ENCODE measurements at places on chromosomes 7 and 10.

DNA sequence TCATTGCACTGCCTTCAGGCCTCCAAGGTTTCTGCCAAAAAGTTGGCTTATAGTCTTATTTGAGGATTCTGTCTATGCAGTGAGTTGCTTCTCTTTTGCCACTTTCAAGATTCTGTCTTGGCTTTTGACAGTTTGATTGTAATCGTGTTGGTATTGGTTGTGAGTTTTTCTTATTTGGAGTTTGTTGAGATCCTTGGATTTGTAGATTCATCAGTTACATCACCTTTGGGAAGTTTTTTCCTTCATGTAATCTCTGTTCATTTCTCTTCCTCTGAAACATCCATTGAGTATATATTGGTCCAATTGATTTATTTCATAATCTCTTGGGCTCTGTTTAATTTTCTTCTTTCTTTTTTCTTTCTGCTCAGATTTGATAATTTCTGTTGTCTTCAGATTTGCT lies 59.8 kb downstream of the SEPTIN7 start:
- no peak for DNase-seq

- no peak for DNase-seq
Observed at GRCh38 chr7:139820089-139820488, 9.0 kb upstream of the TBXAS1 start.

DNA sequence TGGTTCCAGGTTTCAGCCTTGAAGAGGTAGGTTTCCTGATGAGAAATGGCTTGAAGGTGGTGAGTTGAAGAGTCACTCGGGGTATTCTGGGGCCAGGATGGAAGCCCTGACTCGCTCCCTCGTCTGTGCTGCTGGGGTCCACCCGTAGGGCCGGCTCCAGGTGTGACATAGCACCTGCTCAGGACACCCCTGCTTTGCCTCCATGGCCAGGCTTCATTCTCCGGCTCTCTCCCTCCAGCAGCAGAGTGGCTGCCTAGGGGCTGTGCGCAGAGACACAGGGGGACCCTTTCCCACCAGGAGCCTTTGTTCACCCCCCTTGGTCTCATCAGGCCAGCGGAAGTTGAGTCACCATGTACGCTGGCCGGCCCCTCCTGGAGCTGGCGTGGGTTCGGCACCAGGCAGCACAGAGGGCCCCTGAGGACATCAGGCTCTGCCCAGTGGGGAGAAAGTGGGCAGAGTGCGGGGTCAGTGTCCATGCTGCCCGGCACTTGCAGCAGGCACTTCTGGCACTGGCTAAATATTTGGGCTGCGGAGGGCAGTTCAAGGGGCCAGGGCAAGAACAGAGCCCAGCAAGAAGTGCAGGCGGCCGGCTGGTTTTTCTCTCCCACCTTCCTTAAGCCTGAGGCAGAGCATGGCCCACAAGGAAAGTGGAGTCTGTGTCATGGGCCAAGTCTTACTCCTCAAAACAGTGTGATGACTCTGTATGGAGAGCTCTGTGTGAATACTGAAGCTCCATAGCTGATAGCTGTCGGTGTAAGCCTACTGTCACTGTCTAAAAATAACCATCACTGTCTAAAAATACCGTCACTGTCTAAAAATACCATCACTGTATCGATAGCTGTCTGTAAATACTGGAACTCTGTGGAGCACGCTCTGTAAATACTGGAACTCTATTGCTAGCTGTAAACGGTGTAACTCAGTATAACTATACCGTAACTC lies 3.7 kb upstream of the PRKAR1B start:
- DNase-seq = no peak

DNA sequence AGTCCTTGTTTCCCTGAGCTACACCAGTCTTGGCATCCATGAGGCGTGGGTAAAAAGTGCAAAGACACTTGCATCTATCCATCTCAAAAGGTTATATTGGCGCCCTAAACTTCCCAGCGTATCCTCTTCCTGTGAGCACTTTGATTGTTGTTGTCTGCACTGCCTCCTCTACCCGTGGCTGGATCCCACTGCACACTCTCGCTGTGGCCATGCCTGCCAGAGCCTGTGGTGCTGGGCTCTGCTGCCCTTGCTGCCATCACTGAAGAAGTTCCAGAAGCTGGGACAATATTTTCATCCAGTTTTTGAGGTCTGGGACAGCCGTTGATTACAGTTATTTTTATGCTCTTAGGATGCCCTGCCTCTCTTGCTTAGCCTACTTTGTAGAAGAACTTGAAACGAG lies 85.3 kb upstream of the PCGF5 start:
- DNase-seq = no peak

DNA sequence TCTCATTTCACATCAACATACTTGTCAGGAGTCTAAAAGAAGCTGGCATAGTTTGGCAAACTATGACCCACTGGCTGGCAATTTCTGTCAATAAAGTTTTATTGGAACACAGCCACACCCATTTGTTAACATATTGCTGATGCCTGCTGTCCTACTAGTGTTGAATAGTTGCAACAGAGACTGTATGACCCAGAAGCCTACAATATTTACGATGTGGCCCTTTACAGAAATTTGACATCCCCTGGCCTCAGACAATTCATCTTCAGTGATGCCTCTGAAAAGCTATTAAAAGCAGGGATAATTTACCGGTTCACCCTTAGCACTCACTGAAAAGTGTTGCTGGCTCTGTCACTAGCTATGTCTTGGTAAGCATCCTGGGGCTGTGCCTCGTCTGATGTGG lies 155.2 kb downstream of the ARID5B start:
- DNase-seq = no peak
